Activated CD4-positive, alpha-beta T cell treated with anti-CD3 and anti-CD28 coated beads, Interleukin-2, amount 50 U/mL, for 16 hours (primary cell): ENCODE measurements at places on chromosomes 2 and 18.

DNA sequence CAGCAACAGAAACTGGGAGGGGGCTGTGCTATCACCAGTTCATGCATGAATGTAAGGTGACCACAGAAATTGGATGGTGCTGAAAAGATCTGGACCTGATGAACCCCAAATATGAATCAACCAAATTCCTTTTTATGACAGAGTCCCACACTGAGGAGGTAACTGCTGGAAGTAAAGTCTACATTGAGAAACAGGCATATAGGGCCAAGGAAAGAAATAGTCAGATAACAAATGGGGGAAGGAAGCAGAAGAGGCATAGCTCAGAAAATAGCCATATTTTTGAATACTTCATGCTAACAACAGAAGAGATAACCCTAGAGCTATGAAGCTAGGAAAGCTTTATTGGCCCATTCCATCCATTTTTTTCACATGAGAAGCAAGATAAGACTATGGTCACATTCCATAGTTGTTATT is 25.8 kb downstream of the ZC3H6 start:
- DNase-seq, result no peak

GRCh38 chr18:63883617-63884016 is 3.9 kb upstream of the SERPINB2 start:
- DNase-seq, result no peak

DNA sequence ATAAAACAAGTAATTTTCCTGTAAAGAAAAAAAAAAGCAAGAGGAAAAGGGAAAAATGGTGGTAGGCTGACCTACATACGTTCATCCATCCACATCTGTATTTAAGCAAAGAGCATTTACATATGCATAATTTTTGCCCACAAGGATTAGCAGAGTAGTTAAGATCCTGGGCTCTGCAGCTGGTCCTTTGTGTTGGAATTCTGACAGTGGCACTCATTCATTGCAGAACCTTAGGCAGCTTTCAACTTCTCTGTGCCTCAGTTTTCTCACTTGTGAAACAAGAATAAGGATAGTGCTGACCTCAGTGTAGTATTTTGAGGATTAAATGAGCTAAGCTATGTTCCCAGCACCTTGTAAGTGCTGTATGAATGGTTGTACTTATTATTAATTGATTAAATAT is 211.3 kb downstream of the ARL4C start:
- DNase-seq, result no peak

- no peak for DNase-seq
These were observed 10.1 kb upstream of the ID2 start for GRCh38 chr2:8671802-8672201.

DNA sequence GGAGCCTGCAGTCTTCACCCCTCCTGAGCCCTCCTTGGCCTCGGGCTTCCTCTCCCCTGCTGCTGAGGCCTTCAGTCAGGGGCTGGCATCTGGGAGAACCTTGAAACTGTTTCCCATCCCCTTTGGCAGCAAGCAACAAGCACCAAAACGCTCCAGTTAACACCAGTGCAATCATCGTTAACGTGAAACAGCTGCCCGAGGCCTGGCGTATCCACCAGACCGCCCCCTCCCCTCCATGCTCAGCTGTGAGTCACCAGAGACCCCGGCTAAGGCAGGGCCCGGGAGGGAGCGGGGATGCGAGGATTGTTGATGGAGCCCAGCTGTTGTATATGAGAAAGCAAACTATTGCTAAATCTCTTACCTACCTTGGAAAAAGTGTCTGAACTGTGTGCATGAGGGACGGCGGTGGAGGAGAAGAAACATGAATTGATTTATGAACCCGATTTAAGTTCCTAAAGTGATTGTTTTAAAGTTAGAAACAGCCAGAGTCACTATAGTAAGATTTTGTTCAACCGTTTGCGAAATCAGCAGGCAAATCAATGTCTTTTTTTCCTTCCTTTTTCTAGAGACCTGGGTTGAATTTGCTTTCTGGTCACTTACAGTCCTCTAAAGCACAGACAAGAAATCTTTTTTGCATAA is 5.2 kb downstream of the ZFP36L2 start:
- no peak for DNase-seq

DNA sequence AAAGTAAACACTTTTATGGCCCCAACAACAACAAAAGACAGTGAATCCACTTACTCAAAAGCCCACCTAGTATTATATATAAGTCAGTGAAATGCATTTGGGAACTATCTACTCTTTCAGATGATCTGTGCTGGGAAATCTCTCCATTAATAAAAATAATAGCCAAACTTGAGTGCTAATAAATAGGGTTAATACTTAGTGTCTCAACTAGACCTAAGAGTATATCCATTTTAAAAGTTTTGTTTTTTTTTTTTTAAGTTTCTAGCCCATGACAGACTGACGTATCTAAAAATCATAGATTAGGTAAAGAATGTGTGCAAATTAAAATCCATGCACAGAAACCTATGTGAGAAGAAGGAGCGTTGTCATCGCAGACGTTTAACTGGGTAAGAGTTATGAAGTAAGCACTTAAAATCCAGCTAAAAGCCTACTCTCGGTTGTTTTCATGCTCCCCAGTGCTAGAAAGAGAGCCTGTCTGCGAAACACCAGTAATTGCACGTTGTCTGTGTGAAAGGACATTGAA is 83.4 kb upstream of the PELI1 start:
- no peak for DNase-seq

- DNase-seq, result no peak
These were observed 16.3 kb downstream of the MFSD2B start for GRCh38 chr2:24026233-24026632.

GRCh38 chr2:70561893-70562292 is 8.3 kb upstream of the TGFA start:
- no peak for DNase-seq

- DNase-seq, result no peak
These were observed 1.6 kb downstream of the ABCG5 start for GRCh38 chr2:43837033-43837432.

DNA sequence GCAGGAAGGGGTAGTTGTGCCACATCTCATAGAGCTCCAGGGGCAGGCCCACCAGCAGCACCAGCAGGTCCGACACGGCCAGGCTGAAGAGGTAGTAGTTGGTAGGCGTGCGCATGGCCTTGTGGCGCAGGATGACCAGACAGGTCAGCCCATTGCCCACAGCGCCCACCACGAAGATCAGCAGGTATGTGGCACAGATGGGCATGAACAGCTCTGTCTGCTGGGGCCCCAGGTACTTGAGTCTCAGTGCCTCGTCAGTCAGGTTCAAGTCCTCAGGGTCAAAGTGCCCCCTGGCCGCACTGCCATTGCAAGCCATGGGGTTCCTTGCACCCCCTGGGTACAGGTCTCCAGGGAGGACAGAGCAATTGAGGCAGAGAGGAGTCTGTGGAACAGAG is 1.6 kb downstream of the NMUR1 start:
- no peak for DNase-seq

- peak; percentile 8 for DNase-seq
These were observed at the start of gene POMC for GRCh38 chr2:25168256-25169072. TSS of gene POMC (minus strand) at chr2:25168580. CDS start at chr2:25164772, 3,808 bp downstream.

GRCh38 chr18:62044490-62045000 is 142.3 kb downstream of the PIGN start:
- DNase-seq, result no peak

DNA sequence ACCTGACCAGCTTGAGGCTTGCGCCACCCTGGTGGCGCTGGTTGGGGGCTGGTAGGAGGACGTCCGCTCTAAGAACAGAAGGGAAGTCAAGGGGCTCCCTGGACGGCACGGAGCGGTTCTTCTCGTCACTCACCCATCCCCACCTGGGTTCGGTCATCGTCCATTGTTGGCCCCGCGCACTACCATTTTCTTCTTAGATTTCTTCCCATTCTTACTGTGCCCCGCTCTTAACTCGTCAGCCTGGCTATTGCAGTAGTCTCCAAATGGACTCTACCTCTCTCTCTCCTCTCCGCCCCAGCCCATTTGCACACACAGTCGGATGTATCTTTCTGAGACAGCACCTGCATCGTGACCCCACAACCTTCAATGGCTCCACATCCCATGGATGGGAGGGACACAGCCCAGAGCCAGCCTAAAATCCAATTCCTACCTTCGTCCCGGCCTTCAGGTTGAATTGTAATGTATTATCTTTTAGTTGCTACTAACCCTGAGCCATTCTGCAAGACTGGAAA is 814 bp upstream of the RAB1A start:
- DNase-seq, result no peak

GRCh38 chr2:104502901-104503300 is 351.0 kb upstream of the POU3F3 start:
- DNase-seq, result no peak

DNA sequence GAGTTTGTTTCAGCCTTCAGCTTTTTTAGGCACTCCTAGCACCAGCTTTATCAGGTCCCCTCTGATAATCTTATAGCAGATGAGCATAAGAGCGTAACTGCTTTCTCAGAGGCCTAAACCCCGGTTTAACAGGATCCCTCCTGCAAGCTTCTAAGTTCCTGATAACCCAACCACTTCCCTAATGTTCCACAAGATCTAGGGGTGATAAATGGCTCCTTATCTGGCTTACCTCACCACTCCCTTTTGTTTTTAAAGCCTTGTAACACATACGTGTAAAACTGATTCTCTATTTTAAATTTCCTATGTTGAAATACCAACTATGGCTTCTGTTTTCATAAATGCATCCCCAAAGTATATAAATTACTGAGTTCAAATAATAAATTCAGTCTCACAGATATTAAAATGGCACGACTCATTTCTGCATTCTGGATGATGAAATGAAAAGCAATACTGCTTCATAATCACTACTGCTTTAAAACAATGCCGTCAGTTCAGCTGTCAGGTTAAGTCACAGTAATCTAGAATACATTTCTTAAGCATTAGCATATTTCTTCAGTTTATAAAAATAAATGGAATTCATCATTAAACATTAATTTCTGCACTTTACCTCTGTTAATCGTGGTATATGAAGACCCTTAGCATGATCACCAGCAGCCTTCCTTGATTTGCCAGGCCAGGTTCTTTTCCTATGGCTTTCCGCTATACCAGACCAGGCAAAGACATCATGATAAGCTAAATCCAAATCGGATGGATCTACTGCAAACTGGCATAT is 126.3 kb downstream of the C2orf74 start:
- DNase-seq, result no peak

DNA sequence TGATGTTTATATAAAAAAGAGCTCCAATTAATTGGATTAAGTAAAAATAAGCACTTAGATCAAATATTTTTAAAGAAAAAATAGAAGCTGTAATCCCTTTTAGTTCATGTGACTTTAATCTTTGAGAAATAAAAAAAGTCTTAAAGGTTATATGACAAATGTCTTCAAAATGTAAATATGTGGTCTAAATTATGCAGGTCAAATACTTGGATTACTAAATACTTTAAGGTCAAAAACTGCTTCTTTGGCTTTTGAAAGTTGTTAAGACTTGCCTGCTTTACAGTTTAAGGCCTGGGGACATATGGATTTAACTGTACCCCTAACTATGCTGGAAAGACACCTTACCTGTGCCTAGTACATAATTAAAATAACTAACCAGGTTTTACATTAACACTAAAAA is 15.5 kb upstream of the PDK1 start:
- no peak for DNase-seq

DNA sequence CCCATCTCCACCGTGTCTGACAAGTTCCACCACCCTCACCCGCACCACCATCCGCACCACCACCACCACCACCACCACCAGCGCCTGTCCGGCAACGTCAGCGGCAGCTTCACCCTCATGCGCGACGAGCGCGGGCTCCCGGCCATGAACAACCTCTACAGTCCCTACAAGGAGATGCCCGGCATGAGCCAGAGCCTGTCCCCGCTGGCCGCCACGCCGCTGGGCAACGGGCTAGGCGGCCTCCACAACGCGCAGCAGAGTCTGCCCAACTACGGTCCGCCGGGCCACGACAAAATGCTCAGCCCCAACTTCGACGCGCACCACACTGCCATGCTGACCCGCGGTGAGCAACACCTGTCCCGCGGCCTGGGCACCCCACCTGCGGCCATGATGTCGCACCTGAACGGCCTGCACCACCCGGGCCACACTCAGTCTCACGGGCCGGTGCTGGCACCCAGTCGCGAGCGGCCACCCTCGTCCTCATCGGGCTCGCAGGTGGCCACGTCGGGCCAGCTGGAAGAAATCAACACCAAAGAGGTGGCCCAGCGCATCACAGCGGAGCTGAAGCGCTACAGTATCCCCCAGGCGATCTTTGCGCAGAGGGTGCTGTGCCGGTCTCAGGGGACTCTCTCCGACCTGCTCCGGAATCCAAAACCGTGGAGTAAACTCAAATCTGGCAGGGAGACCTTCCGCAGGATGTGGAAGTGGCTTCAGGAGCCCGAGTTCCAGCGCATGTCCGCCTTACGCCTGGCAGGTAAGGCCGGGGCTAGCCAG is 1.2 kb downstream of the ONECUT2 start:
- no peak for DNase-seq

DNA sequence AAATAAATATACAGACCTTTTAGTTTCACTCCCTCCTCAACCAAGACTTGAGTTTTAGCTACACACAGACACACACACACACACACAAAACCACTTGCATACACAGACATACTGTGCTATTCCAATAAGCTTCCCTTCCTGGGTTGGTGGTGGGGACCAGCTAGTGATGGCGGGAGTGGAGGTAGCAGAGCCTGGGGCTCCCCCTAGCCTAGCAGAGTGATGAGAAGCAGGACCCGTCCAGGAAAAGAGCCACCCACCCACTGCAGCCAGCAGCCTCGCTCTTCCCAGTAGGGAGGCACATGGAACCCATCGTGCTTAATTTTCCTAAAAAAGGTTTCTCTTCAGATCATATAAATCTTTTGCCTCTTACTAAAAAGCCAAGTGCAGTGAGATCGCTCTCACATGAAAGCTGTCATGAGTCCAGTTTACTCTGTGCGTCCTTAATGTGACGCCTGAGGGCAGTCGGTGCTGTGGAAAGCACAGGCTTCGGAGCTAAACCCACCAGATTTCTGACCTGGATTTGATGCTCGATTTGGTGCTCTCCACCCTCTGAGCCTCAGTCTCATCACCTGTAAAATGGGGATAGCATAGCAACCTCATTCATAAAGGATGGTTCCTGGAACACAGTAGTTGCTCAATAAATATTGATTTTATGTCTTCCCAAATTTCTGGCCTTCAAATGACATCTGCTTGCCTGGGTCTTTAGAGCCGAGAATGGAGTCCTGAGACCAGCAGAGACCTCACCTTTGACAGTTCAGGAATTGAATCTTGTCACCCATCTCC is 60.1 kb upstream of the YWHAQ start:
- DNase-seq, result no peak

DNA sequence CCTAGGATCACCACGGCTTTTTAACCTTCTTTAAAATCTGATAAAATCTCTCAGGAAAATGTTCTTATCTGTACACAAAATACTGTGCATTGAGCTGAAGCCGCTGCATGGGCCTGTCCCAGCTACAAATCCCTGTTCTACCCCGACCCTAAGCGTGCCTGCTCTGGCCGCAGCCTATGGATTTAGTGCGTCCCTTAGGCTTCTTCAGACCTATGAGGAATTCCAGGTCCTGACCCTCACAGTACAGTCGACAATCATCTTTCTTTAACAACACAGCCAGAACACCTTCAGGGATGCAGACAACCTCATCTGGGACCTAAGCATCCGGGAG is 477 bp upstream of the WDCP start:
- DNase-seq, result no peak

GRCh38 chr2:75431276-75431675 is 129.5 kb downstream of the EVA1A start:
- DNase-seq, result no peak
